ENCODE measurements at places on chromosomes 12 and 14.
A peak's percentile ranks its signal among the peaks of the same experiment; 100 is the strongest.

DNA sequence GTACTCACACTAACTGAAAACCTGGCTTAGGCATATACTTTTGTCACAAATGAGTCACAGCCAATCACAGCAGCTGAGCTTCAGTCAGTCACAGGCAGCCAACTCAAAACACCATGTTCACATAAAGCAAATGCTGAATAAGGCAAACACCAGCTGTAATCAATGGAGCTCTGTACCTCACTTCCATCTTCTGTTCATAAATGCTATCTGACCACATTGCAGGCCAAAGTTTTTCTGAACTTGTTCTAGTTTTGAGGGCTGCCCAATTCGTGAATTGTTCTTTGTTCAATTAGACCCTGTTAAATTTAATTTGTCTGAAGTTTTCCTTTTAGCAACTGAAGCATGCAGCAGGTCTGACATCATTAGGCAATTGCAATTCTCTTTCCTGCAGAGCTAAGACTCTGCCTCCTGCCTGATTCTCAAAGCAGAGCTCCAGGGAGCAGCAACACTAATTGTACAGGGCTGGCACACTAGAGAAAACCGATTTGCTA is 129.9 kb downstream of the WIF1 start:
- no peak for DNase-seq

GRCh38 chr12:47221256-47222023 is 141.7 kb upstream of the AMIGO2 start:
- DNase-seq = no peak

DNA sequence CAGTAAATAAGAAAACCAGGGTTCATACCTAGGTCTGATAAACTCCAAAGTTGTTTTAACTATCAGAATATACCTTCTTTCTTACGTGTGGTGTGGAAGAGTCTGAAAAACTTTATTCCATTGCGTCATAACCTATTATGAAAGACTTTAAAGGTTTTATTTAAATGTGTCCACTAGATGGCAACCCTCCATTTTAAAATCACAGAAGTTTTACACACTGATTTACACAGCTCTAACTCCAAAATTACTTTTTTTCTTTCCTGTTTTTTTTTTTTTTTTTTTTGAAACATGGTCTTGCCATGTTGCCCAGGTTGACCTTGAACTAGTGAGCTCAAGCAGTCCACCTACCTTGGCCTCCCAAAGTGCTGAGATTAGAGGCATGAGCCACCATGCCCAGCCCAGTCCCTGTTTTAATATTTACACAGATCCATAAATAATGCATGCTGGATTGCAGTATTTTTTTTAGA is 17.3 kb upstream of the TMPRSS12 start:
- peak; percentile 59 for DNase-seq

DNA sequence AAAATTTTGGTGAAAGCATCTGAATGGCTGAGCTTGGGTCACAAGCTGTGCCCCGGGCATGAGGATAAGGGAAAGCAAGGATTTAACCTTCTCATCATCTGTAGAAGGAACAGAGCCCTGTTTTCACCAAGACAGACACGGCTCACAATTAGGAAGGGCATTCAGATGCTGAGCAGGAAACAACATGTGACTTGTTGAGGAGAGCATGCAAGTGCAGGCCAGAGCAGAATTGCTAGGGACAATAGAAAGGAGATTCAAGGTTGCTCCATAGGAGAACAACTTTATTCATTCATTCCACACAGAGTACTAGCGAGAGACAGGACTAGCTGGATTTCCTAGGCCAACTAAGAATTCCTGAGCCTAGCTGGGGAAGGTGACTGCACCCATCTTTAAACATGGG is 14.6 kb upstream of the RILPL1 start:
- DNase-seq = no peak

DNA sequence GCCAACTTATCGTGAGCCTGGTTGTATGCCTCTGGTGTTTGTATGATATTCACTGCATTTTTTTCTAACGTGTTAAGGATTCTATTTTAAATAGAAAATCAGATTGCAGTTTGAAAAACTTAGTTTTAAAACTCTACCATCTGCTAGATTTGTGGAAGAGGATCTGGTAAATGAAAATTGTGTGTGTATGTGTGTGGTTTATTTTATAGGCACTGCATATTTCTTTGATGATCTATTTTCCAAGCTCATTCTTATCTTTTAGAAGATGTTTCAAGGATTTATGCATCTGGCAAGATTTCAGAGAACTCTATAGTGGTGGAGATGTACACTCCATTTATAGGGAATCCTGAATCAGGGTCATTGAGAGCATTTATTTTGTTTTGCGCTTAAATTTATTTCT is 69.8 kb downstream of the HMGA2 start:
- no peak for DNase-seq

DNA sequence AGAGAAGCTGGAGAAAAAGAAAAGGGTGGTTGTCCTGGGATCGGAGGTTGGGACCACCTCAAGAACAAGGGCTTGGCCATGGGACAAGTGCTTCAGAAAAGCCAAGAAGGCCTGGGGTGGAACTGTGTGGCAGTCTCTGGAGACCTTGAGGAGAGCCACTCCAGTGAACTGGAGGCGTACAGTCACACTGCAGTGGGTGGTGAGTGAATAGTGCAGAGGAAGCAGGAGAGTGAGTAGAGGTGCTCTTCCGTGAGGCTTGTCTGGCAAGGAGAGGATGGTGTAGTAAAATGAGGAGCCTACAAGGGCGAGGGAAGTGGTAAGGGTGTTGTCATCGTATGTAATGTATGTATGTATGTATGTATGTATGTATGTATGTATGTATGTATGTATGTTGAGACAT is 20.9 kb downstream of the RASSF3 start:
- no peak for DNase-seq

DNA sequence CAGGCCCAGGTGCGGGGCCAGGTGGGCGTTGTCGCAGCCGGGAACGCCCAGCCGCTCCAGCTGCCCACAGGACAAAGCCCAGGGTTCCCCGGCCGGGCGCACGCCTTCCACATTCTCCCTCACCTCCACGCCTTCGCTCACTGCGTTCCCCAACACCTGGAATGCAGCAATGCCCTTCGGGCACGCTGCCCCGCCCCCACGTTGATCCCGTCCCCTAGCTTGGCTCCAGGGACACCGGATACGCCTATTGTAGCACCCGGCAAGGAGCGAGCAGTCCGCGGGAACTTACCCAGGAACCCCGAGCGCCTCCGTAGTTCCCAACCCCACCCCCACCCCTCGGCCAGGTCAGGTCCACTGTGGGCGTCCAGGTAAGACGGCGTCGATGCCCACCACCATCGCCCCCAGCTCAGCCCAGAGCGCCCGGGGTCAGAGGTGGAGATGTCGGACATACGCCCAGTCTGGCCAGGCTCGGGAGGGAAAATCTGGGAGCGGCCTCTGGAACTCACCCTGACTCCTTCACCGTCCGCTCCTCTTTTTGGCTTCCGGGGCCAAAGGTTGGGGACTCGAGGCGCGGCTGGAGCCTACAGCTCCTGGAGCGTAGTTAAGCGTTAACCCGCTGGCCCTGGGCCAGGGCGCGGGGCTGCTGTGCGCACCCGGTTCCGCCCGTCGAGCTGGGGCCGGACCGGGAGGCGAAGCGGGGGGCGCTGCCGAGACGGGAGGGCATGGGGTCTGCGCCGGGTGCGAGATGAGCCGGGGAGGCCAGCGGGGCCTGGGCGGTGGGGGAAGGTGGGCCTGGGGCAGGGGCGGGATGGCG is 594 bp upstream of the CEP170B start:
- DNase-seq = no peak

- no peak for DNase-seq
Observed at GRCh38 chr12:68765696-68766095, 19.7 kb downstream of the SLC35E3 start.

GRCh38 chr14:93712838-93713724 is 75.2 kb downstream of the PRIMA1 start:
- no peak for DNase-seq

GRCh38 chr14:99163446-99163845 is 108.6 kb downstream of the BCL11B start:
- DNase-seq = no peak

- DNase-seq = no peak
Observed at GRCh38 chr12:1716215-1716862, 25.5 kb downstream of the ADIPOR2 start.

- DNase-seq = no peak
Observed at GRCh38 chr12:10664499-10664898, 9.4 kb downstream of the STYK1 start.
